ENCODE measurements at places on chromosomes 1 and 21.
A peak's percentile ranks its signal among the peaks of the same experiment; 100 is the strongest.

DNA sequence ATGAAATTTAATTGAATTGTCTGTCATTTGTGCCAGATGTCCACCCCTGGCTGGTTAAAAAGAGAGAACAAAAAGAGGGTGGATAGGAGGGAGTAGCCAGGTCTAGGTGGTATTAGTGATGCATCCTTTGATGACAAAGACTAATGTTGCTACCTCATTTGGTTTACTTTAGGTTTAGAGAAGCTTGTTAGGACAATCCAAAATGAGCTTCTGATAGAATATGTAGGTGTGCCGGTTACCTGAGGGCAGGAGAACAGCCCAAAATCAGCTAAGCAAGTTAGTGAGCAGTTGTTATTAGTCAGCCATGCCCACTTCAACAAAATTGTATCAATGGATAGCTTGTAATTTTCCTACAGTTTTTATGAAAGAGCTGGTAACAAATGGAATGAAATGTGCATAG is 61.4 kb upstream of the PTGS2 start:
- DNase-seq, result no peak

DNA sequence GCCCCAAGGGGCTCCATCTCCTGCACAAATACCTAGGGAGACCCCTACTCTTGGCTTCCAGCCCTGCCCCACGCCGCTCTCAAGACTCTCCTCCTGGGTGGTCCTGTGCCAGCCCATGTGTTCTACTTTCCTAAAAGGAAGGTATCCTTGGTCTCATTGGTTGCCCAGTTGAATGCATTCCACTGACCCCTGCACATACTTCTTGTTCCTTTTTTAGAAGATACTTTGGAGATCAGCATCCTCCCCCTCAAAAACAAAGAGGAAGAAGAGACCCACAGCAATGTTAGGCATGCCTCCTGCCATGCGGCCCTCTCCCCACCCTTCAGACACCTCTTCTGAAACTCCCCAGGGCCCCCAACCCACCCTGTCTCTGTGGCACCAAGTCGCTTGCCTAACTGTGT is 4.1 kb downstream of the SLAMF9 start:
- no peak for DNase-seq

- DNase-seq, result no peak
Measured at GRCh38 chr1:55040933-55041494, 1.7 kb downstream of the PCSK9 start.

- DNase-seq, result no peak
Measured at GRCh38 chr1:39173119-39173994, 31.1 kb upstream of the MACF1 start.

DNA sequence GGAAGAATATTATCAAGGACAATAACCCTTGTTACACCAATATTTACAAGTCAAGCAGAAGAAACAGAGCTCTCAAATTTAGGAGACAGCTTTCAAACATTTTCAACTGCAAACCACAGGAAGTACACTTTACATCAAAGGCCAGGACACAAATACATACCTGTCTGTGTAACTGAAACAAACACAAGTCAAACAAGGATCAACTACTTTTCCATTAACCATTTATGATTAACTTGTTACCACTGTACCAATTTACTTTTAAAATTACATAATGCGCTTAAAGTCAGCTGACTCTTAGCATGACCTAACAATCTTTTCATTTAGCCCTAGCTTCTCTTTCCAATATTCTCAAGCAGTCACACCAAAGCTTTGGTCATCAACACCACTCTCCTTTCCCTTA is 43.5 kb downstream of the TRIM33 start:
- DNase-seq, result no peak

GRCh38 chr1:86394416-86394815 is 1.7 kb downstream of the ODF2L start:
- no peak for DNase-seq

- no peak for DNase-seq
Measured at GRCh38 chr1:161480381-161481035, 24.7 kb upstream of the FCGR2A start.

DNA sequence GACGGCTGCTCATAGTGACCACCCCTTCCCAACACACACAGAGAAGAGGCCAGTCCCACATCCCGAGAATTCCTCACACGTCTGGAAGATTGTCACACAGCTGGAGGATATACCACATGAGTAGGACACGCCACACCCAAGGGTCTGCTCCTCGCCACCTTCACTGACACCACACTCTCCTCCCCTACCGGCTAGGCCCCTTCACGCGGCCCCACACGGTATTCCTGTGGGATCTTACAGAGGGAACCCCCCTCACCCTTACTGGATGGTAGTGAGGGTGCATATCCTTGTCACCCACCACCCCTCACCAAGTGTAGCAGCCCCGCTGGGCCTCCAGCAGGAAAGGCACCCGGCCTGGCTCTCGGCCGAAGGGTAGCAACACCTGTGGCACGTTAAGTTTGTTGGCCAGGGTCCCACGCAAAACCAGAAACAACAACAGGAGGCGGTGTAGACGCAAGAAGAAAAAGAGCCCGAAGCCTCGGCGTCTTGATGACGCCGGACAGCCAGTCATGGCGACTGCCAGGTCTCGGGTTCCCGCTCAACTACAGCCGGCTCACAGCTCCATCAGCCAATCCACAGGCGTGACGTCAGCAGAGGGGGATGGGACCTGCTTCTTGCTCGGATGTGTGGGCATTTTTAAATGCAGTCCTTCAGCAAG is at the start of gene NUP210L:
Gene NUP210L (minus strand): TSS at position 540 of the 658 bp plus-strand sequence.
- DNase-seq, result no peak

DNA sequence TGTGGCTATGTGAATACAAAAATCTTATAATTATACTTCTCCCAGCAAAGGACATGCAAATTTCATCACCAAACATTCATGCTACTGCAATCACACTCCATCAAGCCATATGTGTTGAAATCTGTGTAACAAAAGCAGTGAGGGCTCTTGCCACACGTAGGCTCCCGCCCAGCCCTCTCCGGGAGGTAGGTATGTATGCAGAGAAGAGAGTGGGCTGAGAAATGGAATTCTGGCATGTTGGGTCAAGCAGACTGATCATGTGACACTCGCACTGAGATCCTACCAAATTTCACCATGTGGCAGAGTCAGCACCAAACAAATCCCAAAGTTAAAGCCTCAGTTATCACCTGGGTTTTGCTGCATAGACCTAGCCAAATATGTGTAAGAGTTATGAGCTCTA is 49.7 kb downstream of the APP start:
- DNase-seq, result no peak

DNA sequence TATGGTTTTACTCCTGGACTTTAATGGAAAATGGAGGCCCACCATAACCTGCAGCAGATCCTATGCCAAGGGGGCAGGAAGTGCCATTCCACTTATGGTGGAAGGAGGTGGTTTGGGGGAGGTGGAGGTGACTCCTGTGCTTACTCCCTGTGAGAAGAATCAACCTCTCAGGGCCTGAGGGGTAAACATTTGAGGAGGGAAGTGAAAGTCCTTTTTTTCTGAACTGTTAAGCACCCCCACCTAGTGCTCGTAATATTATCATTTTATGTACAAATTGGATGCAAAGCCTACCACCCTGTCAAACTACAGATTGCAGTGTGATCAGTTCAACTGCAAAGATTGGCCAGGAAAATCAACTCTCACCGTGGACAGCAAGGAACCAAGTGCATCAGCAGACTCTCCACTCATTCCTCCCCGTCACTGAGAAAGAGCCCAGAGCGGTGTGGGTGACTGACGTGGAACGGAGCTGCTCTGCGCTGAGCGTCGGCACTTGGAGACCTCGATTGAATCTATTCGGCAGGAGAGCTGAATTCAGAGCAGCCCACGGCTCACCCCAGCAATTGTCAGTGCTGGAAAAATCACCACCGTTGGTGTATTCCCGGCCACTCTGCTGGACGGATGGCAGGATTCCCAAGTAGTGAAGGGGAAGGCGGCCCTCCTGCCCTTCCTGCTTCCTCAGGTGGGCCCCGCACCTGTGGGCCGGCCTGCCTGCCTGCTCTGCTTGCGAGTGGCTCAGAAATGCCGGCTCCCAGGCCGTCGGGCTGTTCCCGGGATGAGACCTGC is 46.8 kb upstream of the COX20 start:
- no peak for DNase-seq

GRCh38 chr1:31859719-31860118 is 43.9 kb upstream of the SPOCD1 start:
- DNase-seq, result no peak

- DNase-seq, result no peak
Measured at GRCh38 chr1:35490250-35490649, 67.0 kb downstream of the KIAA0319L start.

- DNase-seq, result no peak
Measured at GRCh38 chr1:47751193-47751592, 246.0 kb downstream of the TRABD2B start.

GRCh38 chr1:241638909-241639622 is 1.1 kb downstream of the CHML start:
- DNase-seq, result no peak

DNA sequence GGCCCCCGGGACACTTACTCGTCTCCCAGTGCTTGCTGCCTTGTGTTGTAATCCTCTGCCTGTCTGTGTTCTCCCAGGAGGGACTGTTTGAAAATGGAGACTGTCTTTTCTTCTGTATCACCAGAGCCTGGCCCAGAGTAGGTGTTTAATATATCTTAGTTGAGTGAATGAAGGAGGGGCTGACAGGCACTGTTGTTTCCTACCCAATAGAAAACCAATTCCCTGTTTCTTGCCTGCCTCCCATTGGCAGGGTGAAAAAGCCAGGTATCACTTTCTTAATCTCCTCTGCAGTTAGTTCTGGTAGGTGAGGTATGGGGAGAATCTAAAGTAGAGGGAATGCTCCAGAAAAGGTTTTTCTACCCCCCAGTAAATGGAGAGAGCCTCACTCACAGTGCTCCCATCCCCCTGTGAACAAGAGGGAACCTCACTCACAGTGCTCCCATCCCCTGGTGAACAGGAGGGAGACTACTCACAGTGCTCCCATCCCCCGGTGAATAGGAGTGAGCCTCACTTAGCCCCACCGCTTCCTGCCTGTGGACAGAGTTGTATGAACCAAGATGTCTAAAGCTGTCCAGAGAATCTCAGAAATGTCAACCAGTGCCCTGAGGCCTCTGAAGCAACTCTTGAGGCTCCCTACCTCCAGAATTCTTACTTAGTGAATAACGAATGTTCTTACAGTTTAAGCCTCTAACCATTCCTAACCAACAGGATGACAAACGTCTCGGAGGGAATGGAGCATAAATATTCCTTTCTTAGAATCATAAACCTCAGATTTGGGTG is at the start of gene GJA5:
Gene GJA5 (minus strand): TSS at position 122 of the 780 bp plus-strand sequence. CDS start 1,364 bp downstream, outside the sequence.
- no peak for DNase-seq

DNA sequence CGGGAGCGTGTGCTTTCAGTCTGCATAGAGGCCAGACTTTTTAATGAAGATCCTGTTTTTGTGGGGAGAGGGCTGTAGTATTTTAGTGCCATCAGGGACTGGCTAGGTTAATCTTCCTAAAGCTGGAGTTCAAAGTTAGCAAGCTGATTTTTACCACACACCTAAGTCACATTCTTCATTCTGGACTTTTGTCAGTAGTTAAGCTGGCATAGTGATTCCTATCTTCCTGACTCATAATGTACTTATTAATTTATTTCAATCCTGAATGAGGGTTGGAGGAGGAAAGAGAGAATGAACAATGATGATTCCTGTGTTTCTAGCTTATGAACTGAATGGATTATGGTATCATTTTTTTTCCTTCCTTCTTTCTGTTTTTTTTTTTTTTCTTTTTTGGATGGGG is 24.9 kb upstream of the ZNF644 start:
- no peak for DNase-seq

DNA sequence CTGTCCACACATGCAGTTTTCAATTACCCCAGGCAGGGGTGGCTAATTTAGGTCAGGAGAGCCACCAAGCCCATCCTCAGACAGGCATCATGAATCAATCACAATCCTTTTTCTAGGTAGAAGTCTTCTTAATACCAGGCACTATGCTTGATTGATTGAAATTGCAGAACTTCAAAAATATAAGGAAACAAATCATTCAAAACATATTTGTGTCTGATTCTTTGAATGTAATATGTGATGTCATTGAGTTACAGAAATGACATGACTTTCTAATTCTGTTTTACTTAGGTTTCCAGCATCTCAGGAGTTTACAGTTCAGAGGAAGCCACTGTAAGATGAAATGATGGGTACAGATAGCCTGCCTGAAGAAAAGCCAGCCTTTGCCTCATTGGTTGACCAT is 26.7 kb downstream of the RXRG start:
- DNase-seq, result no peak

- DNase-seq, result no peak
Measured at GRCh38 chr1:203448521-203449061, 27.0 kb upstream of the PRELP start.

DNA sequence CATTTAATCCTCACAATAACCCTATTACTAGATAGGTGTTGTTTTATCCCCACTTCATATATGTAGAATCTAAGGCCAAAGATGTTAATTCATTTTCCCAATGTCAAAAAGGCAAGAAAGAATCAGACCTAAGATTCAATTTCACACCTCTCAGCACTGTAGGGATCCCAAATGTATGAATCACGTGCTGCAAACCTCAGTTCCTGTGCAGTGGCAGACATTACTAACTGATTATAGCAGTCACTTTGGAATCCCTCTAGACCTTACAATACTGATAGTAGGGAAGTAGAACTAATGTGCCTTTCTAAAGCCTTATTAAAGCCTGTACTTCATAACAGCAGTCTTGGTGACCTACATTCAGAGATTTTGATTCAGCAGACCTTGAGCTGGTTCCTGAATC is 2.3 kb downstream of the C1orf87 start:
- DNase-seq, result no peak

GRCh38 chr1:58679463-58679862 is 20.4 kb downstream of the MYSM1 start:
- no peak for DNase-seq

GRCh38 chr1:56590520-56591011 is 11.2 kb upstream of the PLPP3 start:
- no peak for DNase-seq

GRCh38 chr1:231487910-231488309 is 40.6 kb upstream of the TSNAX start:
- no peak for DNase-seq

DNA sequence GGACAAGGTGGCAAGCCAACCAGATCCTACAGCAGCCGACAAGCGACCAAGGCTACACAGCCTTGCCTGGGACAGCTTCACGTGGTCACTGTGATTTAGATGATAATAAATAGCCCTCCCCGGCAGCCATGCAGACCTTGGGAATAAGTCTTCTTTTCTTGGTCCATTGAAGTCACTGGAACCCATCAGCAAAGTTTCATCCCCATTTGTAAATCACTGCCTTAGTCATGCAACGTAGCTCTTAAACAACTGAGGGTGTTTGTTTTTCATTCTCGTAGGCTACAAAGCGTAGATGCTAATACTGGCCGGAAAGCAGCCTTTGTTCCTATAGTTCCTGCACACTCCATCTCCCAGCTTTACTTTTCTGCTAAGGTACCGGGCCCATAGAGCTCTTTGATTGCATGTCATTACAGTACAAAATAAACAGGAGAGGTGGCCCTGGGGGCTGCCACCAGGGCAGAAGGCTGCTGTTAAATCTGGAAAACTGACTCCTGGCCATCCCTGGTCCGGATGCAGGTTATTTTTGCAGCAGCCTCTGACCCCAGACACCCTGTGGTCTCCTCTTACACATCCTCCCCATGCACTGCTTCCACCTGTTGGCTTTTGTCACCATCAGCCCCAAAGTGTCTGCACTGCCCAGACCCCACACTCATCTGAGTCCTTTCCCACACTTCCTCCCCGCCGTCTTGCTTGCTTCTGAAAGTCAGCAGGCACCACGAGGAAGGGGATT is 105.5 kb downstream of the TOMM20 start:
- DNase-seq, result no peak

GRCh38 chr1:68321084-68321685 is 88.9 kb upstream of the WLS start:
- no peak for DNase-seq

- DNase-seq, result no peak
Measured at GRCh38 chr1:66932291-66932690, 7.5 kb downstream of the MIER1 start.

GRCh38 chr1:54798769-54799641 is 2.1 kb downstream of the TTC22 start:
- peak; percentile 18 for DNase-seq
